ENCODE measurements at places on chromosomes 16 and 17. TPM values are rescaled to one million over a fixed set of nuclear protein-coding genes. Genes with fewer than 3 reads are reported as not detected.

DNA sequence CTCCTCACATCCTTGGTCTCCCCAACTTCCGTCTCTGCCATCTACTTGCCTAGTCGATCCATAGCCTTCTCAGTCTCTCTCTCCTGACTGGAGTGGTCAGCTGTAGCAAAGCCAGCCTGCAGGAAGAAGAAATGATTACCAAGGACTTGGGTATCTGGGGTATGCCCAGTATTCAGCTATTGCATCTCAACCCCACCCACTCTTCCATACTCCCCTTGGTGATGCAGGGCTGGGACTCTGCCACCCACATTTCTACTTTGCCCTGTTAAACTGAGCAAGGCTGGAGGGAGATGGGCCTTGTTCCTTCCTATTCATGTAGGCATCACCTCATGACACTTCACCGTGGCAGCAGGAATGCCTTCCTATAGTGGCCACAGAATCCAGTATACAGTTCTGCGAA is 2.3 kb downstream of the COPRS start:
- DNase-seq, result no peak

The METTL9 gene
- 100 TPM for polyA plus RNA-seq

- DNase-seq, result peak; percentile 66
Observed at GRCh38 chr17:77609553-77610517, 348.7 kb upstream of the TNRC6C start.

- DNase-seq, result no peak
Observed at GRCh38 chr16:11263737-11264136, 5.4 kb downstream of the TNP2 start.

DNA sequence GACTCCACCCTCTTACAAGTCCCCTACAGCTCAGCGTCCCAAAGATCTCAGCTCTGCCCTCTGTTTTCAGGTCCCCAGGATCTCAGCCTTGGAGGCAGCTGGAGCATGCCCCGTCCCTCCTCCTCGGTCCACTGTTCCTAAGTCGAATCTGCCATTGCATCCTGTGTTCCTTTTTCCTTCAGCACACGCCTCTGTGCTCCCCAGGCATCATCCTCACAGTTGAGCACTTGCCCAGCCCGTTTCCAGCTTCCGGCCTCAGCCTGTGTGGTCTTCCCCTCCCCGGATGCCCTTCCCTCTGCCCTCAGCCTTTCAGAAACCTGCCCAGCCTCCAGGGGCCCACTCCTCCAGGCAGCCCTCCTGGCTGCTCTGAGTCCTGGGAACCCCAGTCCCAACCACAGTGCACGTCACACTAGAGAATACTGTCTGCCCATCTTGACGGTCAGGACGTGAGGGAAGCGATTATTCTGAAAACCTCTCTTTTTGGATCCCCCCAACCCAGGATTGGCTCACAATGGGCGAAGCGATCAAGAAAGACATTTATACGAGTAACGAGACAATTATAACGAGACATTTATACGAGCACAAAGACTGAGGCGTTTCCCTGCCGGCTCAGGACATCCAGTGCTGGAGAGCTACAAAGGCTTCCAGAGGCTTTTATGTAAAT is 41.4 kb downstream of the RPH3AL start:
- no peak for DNase-seq

- DNase-seq, result no peak
Observed at GRCh38 chr16:11499295-11500089, 87.2 kb downstream of the LITAF start.

DNA sequence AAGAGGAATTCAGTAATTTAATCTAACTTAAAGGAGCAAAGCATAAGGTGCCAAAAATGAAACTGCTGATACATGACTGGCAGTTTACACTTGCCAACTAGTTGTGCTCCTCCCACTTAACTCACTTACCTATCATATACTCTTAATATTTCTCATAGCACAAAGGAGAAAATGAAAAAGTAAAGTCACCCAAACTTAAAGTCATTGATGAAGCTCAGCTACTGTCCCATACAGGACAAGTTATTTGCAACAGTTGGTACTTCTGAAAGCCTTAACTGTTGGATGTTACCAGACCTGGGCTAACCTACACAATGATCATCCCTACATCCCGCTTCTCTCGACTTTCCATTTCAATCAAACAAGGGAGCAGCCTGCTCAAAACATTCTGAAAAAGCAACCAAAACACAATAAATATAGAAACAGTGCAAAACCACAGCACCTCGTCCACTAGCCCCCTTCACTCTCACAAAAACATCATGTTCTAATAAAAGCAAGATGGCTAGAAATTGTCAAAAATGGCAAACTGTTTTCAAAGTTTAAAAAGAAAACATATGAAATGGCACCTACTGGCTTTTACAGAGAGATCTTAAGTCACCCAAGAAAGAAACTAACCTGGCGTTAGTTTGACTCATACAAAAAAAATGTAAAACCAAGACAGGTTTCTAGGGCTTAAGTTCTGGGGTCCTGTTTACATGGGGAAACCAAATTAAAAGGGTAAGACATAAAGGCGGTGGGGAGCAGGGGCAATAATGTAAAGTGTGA is 868 bp downstream of the MED13 start:
- DNase-seq, result peak; percentile 29

- DNase-seq, result no peak
Observed at GRCh38 chr17:1224330-1224729, 44.5 kb upstream of the ABR start.

The ABCC1 gene
- polyA plus RNA-seq, result 4.5 TPM

GRCh38 chr17:42087736-42088705 is 10.3 kb downstream of the ZNF385C start:
- DNase-seq, result no peak

DNA sequence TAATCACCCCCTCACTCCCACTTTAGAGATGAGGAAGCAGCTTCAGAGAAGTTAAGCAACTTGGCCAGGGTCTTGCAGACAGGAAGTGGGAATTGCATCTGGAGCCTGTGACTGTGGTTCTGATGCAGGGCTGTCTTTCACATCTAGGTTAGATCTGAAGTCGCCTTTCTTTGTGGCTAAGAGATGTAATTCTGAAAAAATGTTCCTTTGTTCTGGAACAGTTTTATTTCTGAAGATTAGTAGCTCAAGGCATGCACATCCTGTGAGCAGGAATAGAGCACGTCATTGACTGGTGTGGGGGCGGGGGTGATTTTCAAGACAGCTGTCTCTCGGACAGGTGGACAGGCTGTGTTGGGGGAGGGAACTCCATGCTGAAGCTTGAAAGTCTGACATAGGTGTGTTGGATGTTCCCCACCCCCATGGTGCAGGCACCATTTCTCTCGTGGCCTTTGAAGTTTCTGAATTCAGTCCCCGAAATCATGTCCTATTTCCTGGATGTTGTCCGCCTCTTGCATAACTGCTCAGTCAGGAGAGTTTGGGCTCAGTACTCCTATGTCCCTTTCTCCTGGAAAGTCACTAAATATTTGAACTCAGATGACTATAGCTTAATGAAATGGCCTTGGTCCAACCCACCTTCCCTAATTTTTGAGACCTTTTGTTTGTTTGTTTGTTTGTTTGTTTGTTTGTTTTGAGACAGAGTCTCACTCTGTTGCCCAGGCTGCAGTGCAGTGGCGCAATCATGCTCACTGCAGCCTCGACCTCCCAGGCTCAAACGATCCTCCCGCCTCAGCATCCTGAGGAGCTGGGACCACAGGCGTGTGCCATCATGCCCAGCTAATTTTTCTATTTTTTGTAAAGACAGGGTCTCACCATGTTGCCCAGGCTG is 21.0 kb upstream of the HERPUD1 start:
- peak; percentile 27 for DNase-seq

DNA sequence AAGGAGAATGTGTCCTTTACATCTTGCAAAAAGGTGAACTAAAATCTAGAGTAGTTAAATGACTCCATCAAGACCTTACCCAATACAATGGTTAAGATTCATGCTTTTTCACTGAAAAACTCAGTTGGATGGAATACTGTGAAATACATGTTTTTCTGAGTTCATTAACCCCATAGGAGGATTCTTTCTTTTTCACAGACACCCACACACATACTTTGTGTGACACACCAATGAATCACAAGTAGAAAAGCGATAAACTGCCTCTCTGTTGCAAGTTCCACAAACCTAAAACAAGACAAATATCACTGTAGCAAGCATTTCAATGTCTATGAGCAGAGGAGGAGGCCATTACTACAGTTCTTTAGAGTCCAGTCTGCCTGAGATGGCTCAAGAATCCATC is 258.8 kb upstream of the CDH5 start:
- DNase-seq, result no peak

DNA sequence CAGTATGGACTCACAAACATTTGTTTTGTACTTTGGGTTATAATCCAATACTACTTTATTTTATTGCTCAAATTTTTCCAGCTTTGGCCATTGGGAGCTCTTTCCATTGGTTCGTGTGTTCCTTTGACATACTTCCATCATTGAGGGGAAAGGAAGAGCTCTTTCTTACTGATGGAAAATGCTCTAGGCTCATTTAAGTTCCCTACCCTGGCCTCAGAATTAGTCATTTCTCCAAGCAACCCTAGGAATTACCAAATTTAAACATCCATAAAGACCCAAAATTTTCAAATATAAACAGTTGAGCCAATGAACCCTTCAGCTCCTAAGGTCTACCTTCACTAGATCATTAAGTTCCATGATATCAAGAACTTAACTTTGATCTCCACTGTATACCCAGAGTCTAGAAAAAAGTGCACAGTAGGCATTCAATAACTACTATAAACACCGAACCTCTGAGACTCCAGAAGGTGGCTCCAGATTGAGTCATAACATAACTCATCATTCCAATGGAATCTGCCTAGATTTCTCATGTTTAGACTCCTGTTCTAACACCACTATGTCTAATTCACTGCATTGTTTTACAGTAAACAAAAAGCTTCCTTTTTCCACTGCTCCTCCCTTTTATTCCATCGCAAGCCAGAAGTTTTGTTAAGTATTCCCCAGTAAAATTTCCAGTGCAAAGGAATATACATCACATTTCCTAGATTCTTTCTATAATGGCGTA is 39.0 kb downstream of the SMURF2 start:
- DNase-seq, result no peak

The SULT1A2 gene
- 0.96 TPM for polyA plus RNA-seq

The PRAC1 gene
- polyA plus RNA-seq, result not detected

DNA sequence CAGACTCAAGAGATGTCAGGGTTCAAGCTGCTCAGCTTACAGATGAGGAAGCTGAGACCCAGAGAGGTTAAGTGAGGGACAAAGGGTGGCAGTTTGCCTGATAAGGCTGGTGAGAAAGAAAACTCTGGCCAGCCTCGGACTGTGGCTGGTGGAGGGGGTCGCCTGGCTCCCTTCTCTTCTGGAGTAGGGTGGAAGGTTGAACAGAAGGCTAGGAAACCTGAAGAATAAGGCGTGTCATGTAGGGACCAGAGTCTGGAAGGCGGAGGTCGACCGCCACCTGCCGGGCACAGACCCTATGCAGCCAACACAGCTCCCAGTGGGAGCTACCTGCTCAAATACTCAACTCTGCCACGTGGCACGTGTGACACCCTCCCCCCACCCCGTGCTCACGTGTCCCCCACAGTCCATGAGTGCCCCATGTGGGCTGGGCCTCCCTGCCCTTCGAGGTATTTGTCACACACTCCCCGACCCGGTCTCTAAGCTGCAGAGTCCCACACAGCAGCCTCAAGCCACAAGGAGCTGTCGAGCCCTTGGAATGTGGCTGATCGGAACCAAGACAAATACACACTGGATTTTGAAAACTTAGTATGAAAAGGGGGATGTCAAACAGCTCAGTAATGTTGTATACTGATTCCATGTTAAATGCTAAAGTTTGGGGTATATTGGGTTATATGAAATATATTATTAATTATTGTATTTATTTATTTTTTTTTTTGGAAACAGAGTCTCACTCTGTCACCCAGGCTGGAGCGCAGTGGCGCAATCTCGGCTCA is 11.8 kb downstream of the HID1 start:
- DNase-seq, result no peak

GRCh38 chr17:41734949-41735313 is 488 bp upstream of the HAP1 start:
- no peak for DNase-seq

- DNase-seq, result peak; percentile 96
Observed at GRCh38 chr17:76557368-76558197, 17.7 kb downstream of the PRCD start.

The KRT38 gene
- polyA plus RNA-seq, result not detected

DNA sequence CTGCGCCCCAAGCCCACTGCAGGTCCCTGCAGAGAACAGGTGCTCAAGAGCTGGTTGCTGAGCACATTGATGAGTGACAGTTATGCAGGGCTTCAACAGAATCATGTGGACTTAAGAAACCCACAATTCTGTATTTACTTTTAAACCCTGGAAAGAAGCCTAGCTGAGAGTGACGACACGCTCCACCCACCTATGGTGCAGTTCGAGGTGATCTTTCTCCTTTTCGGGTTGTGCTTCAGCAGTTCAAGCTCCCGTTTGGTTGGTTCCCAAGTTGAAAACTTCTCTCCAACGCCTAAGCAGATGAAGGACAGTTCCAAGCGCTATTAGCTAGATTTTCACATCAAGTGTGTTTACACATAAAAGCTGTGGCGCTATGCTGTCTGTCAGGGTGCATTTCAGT is 23.9 kb downstream of the USP22 start:
- DNase-seq, result no peak

The EME1 gene
- 4.9 TPM for polyA plus RNA-seq

The CDR2L gene
- polyA plus RNA-seq, result 7.1 TPM

The ZNF18 gene
- polyA plus RNA-seq, result 6.8 TPM

GRCh38 chr16:77062878-77063675 is 127.9 kb upstream of the MON1B start:
- no peak for DNase-seq

DNA sequence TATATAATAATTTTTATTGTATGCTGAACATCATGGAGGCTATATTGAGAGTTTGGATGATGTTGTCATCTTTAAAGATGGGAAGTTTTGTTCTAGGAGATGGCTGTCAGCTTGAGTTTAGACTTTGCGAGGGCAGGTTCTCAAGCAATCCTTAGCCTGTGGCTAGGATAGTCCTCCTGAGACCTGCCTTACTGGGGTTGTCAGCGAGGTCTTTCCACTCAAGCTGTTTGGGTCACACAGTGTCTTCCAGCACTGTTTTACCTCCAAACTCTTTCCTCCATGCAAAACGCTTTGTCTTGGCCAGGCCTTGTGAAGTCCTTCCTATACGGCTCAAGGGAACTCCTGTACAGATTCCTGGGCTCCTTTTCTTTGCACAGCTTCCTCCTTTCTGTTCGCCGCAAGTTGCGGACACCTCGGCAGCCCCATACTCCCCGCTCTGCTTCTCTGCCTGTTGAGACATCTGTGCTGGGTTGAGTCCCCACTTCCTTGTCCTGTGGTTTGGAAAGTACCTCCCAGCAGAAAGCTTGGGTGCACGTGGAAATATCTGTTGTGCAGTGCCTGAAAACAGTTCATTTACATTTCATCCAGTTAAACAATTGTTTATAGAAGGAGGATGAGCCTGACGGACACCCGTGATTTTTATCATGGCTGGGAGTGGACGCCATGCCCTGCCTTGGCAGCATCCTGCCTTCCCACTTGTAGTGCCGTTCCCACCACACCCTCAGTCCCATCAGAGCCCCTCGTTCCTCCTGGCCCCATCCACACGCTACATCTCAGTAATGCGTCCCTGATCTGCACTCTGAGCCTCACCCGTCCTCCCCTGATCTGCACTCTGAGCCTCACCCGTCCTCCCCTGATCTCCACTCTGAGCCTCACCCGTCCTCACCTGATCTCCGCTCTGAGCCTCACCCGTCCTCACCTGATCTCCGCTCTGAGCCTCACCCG is 55.0 kb upstream of the CBFA2T3 start:
- peak; percentile 19 for DNase-seq
